BE2C (cell line): ENCODE measurements at places on chromosomes 12 and 14.

DNA sequence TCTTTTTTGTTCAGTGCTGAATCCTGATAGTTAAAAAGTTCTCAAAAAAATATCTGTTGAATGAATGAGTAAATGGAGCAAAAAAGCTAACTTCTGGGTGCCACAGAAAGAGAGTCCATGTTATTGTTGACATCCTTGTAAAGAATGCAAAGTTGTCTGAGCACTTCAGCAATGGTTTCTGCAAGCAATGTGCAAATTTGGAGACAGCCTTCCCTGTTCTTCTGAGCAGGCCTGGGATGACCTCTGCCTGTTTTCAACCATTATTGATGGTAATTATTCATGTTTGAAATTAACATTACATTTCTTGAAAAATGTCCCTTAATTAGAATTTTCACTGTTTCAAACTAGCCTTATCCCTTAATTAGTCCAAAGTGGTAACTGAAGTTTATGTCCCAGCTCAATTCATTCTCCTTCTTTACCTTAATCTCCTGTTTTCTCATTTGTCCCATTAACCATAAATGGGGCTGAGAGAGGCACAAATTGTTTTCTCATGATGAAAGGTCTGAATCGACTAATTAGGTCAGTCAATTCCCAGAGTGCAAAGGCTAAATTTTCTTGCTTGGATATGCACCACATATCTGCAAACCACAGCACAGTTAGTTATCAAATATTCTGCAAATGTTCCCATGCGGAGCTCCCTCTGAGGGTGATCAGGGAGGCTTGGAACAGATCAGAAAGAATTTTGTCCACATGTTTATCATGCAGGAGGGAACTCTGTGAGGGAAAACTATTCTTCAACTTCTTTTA lies 139.4 kb upstream of the KRR1 start:
- no peak for DNase-seq

GRCh38 chr12:39764944-39765560 lies 145.4 kb upstream of the ABCD2 start:
- DNase-seq, result no peak

GRCh38 chr14:90850487-90850886 lies 34.3 kb upstream of the TTC7B start:
- DNase-seq, result no peak

GRCh38 chr14:93206793-93207467 lies at the start of the genes GON7 and UBR7:
TSS of gene GON7 (minus strand) at chr14:93207065. CDS start at chr14:93207037, 28 bp downstream.
TSS of gene UBR7 (plus strand) at chr14:93207256. CDS start at chr14:93207292, 36 bp downstream.
- peak; percentile 98 for DNase-seq

GRCh38 chr12:108253540-108253939 lies 85.6 kb downstream of the CMKLR1 start:
- no peak for DNase-seq

GRCh38 chr14:63996016-63996415 lies 143.2 kb downstream of the SYNE2 start:
- DNase-seq, result no peak

GRCh38 chr14:38150075-38150474 lies 57.6 kb upstream of the SSTR1 start:
- no peak for DNase-seq

DNA sequence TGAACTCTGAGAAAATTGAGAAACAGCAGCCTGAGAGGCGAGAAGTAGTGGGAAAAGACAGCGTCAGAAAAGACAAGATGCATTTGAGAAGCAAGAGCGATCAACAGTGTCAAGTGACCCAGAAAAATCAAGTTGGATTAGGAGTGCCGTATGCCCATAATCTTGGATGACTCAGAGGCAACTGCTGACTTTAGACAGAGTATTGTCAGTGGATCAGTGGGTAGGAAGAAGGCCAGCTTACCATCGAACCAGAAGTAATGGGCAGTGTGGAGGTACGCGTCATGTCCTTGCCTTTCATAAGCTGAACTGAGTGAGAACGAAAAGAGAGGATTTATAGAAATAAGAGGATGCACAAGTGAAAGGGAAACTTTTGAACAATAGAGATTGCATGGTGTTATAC lies 151.0 kb upstream of the NAV3 start:
- DNase-seq, result no peak

DNA sequence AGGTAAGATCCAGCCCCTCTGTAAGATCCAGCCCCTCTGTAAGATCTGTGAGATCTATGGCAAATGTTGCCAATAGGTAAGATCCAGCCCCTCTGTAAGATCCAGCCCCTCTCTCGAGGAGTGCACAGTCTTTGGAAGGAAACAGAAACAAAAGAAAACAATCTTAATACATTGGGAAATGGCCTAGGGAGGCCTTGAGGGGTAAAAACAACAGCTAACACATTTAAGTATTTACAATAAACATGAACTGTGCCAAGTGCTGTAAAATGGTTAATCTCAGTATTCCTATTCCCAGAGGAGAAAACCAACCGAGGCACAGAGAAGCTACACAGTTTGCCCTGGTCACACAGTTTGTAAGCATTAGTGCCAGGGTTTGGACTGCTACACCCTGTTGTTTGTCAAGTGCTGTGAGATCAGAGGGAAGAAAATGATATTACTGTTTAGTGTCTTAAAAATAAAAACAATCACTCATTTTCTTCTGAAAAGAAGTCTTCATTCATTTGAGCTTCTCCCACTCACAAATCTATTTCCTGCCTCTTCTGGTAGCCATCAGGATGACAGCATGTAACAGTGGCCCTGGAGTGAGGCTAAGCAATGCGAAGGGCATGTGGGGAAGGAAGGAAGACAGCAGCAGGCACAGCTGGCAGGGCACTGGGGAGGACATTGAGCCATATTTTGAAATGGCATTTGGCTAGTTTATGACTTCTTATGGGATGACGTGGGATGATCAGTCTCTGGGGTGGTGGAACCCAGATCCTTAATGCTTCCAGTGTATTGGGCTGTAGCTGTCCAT lies 118.7 kb upstream of the PTPRQ start:
- DNase-seq, result no peak

DNA sequence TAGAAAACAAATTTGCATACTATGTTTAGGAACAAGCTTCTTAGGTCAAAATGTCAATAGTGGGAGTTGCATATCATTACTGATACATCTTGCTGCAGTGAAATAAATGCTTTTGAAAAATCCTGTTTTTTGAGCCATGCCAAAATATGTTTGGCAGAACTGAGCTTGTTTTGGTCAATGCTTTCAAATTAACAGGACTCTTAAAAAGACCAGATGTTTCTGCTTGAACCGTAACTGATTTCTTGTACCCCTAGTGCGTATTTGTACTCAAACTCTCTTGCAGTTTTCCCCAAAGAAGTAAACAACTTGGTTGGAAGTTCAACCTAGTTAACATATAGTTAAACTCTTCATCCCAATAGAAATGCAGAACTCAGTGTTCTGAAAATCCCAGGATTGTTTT lies 3.4 kb downstream of the TRHDE start:
- DNase-seq, result no peak

- DNase-seq, result no peak
These were observed 258.1 kb downstream of the MED13L start for GRCh38 chr12:116019415-116019814.

GRCh38 chr12:111196532-111196931 lies 172.4 kb downstream of the PHETA1 start:
- no peak for DNase-seq

- DNase-seq, result no peak
These were observed 6.0 kb downstream of the CCDC85C start for GRCh38 chr14:99597911-99598600.

- no peak for DNase-seq
These were observed 303.5 kb upstream of the NPAS3 start for GRCh38 chr14:32635061-32635719.

DNA sequence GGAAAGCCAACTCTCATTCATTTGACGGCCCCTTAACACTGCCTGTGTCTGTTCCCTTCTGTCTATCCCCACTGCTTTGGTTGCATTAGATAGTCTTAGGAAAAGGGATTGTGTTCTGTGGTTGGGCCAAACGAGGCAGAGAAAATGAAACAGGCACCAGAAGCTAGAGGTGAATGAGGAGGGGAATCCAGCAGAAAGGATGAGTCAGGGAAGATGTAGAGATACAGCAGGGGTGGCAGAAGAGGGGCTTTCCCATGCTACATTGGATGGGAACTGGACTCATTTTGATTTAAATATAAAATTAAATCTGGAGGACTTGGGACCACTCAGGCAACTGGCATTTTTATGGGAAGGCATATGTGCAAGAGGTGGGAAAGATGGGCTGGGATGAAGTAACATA lies 43.3 kb downstream of the OTOGL start:
- DNase-seq, result no peak

- no peak for DNase-seq
These were observed 6.4 kb downstream of the BCL11B start for GRCh38 chr14:99265571-99265970.
